HS-27A (cell line): ENCODE measurements at places on chromosomes 3 and 15.

DNA sequence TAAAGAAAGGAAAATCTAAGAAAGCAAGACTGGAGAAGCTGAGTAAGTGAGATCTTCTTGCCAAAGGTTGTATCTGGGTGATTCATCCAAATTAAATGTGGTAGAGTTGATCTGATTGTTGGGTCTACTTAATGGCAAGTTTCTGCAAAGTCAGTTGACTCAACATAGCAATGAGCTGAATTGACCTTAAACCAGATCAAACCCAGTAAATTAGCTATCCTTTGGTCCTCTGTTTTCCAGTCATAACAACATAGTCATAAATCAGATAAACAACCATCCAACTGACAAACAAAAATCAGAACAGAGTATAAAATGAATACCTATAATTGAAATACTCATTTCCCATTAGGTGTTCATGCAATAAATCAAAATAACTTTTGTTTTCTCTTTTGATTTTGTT lies 142.6 kb upstream of the CFAP20DC start:
- peak; percentile 45 for DNase-seq

GRCh38 chr3:193729601-193730000 lies 136.6 kb downstream of the OPA1 start:
- no peak for DNase-seq

GRCh38 chr15:67329984-67330733 lies 75.6 kb downstream of the IQCH start:
- DNase-seq: no peak

DNA sequence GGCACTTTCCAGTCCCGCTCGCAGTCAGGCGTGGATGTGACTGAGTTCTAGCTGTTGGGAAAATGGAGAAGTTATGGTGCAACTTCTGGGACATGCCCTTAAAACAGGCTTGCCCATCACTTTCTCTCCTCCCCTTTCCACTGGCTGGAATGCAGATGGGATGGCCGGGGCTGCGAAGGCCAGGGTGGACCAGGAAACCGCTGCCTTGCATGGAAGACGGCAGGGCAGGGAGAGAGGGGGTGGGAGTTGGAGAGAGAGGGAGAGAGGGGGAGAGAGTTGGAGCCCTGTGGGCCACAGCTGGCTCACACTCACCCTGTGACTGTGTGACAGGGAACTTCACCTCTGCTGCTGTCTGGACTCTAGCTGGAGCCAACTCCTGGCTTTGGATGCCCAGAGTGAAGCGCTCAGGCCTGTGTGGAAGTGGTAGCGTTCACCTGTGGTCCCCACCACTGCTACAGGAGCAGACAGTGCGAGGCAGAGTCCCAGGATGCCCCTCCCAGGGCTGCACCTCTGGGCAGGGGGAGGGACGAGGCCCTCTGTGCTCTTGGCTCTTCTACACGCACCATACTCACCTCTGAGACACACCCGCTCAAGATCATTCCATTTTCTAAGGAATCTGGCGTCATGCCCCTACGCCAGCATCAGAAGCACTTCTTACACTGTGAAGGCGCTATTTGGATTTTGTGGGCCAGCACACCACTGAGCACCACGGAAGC lies 36.6 kb downstream of the KLHL25 start:
- no peak for DNase-seq

- no peak for DNase-seq
Observed at GRCh38 chr3:167952969-167953368, 142.8 kb downstream of the GOLIM4 start.

GRCh38 chr3:71090207-71090606 lies 493.3 kb downstream of the FOXP1 start:
- DNase-seq: no peak

GRCh38 chr3:45528429-45528828 lies 66.1 kb upstream of the LIMD1 start:
- DNase-seq: no peak
